ENCODE measurements at places on chromosomes 6 and 20. TPM values are rescaled to one million over a fixed set of nuclear protein-coding genes. Genes with fewer than 3 reads are reported as not detected.

DNA sequence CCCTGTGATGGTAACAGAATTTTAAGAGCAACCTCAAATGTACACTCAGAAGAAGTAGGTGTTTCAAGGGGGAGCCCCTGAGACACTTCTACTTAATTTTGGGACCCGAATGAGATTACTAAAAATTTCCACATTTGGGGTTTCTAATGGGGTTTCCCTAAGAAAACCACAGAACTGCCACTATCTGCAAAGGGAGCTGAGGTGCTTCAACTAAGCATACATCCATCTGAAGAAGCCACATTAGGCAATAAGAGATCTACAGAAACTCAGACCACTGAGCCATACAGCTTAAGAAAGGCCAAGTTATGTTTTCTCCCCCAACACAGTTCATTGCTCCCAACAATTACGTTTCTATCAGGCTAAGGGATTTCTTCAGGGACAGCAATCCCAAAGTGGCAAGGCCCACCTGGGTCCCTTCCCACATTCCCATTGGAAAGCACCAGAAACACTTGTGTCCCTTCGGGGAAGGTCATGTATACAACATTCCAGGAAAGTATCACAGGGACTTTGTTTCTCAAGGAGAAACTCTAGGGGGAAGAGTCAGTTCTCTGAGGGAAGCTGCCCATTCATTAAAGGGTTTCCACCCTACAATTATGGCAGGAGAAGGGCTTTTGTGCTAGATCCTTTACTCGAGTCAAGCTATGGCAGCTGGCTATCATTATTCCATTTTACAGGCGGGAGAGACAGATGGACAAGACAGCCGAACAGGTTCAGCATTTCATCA lies 5.0 kb downstream of the BCL2L1 start:
- no peak for DNase-seq

- no peak for DNase-seq
These were observed 563.5 kb downstream of the GRIK2 start for GRCh38 chr6:101956961-101957360.

GRCh38 chr20:63589261-63590217 lies 15.5 kb upstream of the HELZ2 start:
- DNase-seq = no peak

DNA sequence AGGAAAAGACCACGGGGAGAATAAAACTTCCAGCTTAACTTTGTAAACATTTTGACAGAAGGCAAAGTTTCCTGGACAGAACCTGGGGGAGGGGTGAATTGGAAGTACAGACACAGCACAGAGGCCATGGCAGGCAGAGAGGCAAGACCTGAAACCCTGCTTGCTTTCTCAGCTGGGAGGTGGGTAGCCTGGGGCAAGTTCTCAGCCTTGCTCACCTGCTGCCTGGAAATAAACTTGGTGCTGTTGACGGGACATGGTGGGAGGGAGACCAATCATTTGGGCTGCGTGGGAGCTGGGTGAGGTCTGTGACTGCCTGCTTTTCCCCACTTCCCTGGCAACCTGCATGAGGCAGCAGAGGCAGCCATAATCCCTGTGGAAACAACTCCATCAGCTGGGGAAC lies 221.3 kb downstream of the MOXD1 start:
- DNase-seq = no peak

DNA sequence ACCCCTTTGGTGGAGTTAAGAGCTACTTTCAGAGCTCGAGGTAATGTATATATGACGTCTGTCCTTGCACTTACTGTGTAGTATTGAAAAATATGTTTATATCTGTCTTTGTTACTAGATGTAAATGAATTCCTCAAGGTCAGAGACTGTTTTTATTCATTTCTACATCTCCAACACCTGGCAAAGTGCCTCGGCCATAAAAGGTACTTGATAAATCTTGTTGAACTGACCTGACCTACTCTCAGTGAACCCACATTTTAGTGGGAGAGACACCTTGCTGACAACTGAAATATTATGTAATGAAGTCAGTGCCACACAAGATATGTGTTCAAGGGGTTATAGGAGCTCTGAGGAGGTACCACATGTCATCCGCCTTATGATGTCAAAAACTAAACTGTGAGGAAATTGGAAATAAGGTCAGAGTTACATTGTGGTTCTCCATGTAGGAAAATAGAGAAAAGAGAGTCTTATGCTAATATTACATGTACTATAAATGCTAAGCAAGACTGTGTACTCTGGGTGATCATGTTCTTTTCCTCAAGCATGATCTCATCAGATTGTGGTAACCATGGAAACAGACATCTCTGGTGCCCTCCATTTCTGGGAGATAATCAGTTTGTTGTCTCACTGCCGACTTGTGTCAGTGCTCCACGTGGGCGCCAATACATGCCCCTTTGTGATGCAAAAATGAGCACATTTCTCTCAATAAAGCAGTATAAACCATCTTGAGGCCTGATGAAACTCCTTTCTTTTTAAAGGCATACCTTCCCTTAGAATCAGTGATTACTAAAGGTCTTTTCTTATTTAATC lies 5.7 kb upstream of the TMEM30A start:
- DNase-seq = no peak

DNA sequence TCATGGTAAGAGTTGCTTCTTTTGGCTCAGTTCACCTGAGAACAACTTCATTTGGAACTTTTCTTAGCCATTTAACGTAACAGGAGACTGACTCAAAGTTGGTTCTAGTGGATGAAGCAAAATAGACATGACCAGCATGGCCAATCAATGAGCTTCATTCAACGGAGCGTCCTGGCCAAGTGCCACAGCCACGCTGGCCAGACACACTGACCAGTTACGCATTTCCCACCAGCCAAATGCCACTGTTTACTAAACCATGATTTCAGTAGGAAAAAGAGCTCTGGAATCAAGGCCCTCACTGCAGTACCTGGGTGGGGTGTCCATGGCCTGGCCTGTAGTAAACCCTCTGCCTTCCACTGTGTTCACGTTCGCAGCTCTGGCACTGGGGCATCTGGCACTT lies 80.4 kb downstream of the POPDC3 start:
- no peak for DNase-seq

DNA sequence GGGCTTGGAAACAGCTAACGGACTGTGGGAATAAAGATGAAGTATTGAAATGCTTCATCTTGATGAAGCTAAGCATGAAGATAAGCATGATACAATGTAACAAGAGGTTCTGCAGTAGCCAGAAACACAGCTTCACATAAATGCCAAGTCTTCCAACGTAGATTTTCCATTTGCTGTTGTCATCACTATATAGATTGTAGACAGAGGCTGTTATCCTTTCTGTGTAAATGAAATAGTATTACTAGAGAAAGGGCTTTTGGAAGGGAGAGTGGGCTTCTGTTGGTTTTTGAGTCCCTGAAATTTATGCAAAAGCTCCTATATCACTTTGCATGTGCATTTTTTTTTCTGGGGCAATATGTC lies 649.0 kb downstream of the RNF144B start:
- DNase-seq = no peak

GRCh38 chr6:25583099-25583498 lies 68.9 kb upstream of the SCGN start:
- no peak for DNase-seq

DNA sequence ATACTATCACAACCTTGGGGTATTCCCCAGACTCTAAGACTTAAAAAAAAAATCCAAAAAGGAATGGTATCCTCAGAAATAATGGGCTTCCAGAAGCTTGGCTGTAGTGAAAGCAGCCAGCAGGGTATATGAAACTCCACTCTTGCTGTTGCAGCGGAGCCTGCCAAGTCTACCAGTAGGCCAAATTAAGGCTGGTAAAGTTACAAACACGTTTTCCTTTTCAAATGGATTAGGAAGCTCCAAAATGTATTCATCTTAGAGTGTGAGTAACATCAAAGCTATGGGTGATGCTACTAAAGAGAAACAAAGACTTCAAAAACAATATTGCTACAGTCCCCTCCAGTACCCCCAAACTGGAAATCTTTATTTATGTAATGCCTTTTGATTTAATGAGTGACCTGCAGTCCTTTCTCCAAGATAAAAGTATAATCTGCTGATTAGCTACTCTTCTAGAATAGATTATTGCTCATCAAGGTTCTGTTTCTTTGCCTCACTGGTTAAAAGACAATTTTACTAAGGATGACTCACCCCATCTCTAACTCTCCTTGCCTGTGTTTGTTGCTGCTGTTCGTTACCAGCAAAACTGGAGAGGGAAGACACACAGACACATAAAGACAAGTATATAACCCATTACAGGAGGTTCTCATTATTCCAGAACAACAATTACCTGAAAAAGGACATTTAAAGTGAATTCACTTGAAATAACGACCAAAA lies 84.9 kb downstream of the BTBD9 start:
- DNase-seq = no peak

LYRM2 gene
- 54.1 TPM for polyA plus RNA-seq

- no peak for DNase-seq
These were observed 203.2 kb downstream of the ISM1 start for GRCh38 chr20:13424174-13424833.

DNA sequence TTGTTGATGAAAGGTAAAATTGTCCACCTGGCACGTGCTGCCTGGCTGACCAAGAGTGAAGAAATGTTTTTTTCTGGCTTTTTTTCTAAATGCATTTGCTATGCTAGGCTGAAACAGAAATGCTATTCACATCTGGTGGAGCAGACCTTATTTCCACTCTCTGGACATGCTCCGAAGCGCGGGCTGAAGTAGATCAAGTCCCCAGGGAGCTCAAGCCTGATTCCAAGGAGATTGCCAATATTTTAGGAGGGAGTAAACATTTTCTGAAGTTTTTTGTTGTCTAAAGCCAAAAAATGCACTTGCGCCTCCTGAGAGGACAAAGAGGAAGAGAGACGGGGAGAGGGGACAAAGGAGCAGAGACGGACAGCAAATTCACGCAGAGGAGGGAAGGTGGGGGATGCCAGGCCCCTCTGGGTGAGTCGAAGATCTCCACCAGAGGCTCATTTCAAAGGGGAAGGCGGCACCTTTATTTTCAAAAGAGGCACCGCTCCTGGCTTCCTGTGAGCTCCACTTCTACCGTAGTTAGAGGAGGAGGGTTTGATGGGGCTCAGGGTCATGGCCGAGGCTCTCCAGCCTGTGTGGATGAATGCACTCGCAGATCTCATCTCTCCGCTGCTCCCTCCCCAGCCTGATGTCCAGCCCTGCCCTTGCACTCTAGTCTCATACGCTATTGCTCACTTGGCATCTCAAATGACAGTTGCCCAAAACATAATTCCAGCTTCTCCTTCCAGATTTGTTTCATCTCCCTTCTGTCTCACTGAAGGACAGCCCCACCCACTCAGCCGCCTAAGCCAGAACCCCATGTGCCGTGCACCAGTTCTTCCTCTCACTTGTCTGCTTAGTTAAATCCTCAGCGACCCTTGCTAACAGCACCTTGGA lies 23.1 kb upstream of the SMOC2 start:
- no peak for DNase-seq

GRCh38 chr20:62551407-62552323 lies 75.9 kb upstream of the GATA5 start:
- DNase-seq = no peak

DNA sequence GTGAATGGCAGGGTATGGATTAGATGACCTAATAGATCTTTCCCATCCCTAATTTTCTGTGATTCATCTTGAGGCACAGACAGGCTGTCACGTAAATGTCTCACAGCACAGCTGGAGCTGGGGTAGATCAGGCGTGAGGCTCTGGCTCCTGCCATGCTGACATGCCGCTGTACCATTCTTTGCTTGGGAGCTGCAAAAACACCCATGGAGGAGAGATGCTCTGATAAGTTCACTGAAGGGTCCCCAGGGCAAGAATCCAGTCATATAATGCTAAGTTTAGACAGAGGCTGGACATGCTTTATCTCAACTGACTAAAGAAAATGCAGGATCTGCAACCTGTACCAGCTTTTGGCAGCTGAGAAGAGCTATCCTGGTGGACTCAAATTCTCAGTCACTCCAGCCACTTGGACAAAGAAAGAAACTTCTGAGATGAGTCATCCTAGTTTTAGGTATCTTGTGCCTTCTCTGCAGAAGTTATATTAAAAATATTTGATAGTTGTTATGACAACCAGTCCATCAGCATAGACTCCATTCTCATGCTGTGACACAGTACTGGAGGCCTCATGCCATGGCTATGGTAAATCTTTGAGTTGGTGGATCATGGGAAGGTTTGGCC lies 185.1 kb upstream of the RAB32 start:
- DNase-seq = no peak

DNA sequence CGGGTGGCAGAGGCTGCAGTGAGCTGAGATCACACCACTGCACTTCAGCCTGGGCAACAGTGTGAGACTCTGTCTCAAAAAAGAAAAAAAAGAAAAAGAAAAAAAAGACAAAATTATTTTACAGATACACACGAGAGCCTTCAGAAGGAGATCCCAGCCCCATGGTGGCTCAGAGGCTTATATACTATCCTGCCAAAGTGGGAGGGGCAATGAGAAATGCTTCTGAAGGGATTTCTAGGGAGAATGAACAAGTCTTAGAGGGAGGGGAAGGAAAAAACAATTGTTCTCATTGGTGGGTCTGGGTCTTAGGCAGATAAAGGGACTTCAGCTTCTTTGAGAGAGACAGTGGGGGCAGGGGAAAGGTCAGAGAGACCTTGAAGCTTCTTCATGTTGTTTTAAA lies 76.8 kb downstream of the BANF2 start:
- no peak for DNase-seq

DNA sequence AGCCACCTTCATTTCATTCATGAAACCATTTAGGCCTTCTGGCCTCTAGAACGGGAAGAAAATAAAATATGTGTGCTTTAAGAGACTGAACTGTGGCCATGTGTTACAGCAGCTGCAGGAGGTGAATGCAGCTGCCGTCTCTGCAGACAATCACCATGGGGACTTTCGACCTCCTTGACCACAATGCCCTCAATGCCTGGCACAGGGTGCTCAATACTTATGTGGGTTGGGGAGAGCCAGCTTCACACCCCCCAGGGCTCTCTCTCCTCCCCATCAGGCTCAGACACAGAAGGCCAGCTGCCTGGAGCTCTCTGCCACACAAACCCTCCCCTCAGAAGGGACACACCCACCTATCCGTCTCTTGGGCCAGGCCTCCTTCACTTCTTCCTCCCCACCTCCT lies 43.5 kb downstream of the ANKRD60 start:
- DNase-seq = no peak

- no peak for DNase-seq
These were observed 9.4 kb downstream of the PACSIN1 start for GRCh38 chr6:34475238-34475682.

GRCh38 chr20:19749618-19750071 lies 8.4 kb upstream of the RIN2 start:
- DNase-seq = no peak

DNA sequence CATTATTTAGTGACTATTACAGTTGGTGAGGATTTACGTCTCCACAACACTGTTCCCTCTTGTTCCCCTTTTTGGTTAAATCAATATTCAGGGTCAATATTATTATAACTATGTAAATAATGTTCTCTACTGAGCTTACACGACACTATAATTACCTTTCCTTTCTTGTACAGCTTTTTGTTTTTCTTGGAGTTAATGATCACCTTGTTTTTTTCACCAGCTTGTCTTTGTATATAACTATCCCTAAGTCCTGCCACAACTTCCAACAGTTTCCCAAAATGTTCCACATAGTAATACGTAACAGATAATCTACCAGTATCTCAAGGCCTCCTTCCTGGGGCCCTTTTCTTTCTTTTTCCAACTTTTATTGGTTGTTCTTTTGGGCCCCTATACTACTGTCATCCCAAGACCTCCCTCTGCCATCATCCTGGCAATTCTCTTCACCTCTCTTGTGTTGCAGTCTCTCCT lies 142.0 kb upstream of the SOX4 start:
- no peak for DNase-seq

GJA10 gene
- not detected for polyA plus RNA-seq

BPIFA1 gene
- polyA plus RNA-seq = not detected

- no peak for DNase-seq
These were observed 33.0 kb upstream of the PTCHD4 start for GRCh38 chr6:48144021-48144420.

All from left renal pelvis (tissue), 4 donors.